ENCODE measurements at places on chromosomes 12 and 14.

- DNase-seq, result no peak
Observed at GRCh38 chr12:104734541-104735095, 223.5 kb downstream of the SLC41A2 start.

GRCh38 chr12:111101003-111101402, 180.6 kb upstream of the MYL2 start:
- DNase-seq, result no peak

- no peak for DNase-seq
Observed at GRCh38 chr12:54959291-54960018, 25.1 kb downstream of the TESPA1 start.

DNA sequence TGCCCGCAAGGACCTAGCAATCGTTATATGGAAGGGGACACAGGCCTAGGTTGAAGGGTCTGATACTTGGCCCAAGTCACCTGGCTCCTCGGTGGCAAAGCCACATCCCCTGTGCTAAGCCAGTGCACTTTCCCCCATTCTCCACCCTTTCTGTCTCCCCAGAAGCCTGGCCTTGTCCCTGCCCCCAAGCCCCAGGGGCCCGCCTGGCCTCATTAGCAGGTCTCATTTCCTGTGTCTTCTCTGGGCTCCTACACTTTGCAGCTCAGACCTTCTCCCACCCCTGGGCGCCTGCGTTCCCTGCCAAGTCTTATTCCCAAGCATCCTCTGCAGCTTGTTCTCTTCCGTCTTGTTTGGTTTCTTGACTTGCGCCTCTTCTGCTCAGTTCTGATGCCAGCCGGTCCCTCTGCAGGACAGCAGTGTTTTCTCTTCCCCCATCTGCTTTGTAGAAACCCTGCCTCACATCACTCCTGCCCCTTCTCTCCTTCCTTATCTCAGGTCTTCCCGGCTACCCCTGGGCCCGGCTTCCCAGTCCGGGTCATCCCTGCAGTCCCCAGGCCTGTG, 66.7 kb downstream of the SLC24A4 start:
- no peak for DNase-seq

DNA sequence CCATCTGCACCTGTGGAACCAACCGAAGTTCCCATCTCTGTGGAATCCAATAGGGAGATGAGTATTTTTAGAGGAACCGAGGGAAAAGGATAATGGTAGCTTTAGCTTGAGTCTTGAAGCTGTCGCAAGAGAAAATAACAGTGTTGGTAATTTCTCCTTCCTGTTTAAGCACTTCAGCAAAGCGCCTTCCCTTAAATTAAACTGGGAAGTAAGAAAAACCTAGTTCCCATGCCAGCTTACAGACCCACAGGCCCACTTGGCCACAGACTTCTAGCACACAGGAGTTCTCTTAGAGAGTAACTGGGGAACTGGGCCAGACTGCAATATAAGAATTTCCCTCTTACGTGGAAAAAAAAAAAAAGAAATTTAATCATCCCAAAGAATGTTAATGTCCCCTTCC, 223.8 kb downstream of the EFCAB11 start:
- no peak for DNase-seq

DNA sequence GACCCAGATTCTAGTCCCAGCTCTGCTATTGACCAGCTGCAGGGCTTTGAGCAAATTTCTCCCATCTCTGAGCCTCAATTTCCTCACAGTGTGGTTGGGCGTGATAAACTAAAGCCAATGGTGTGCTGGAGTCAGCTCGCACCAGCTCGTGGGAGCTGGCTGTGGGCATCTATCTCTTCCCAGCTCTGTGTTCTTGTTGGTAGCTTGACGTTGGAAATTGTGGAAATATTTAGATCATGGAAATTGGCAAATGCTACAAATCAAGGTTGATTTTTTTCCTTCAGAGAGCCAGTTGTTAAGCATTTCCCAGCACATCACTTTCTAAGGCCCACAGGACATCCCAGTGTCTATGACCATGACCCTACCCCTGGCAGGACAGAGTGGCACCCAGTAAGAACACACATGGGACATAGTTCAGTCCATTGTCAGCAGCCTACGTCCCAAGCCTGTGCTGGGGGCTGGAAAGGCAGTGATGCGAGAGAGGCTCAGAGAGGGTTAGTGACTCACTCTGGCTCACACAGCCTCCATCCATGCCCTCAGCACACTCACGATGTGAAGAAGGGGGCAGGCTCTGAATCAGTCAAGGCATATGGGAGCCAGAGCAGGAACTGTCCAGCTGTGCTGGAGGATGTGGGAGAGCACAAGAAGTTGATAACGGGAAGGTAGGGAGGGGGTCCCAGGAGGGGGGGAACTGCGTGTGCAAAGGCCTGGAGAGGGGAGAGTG, 77.6 kb downstream of the LGMN start:
- DNase-seq, result no peak

DNA sequence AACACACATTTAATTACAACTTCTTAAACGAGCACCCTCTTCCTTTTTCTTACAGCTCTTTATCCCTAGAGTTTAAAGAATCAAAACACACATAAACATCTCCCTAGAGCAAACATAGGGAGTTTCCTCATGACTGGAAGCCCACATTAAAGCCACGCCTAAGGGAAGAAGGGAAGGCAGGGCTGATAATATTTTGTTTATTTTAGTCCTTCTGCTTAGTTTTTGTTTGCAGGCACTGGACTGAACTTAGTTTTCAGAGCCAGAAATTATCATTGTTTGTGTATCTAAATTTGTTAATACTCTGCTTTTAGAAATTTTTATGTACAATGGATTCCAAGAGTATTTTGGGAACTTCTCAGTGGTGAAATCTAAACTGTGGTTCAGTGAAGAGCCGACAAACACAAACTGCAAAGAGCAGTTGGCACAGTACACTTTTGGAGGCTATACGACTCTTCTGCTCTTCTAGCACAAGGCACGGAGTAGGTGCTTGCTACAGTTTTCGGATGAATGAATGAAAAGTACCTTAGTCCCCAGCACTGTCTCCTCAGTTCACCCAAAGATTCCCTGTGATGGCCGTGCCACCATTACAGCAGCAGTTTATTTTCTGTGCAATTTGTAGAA, 17.6 kb upstream of the AMIGO2 start:
- no peak for DNase-seq

DNA sequence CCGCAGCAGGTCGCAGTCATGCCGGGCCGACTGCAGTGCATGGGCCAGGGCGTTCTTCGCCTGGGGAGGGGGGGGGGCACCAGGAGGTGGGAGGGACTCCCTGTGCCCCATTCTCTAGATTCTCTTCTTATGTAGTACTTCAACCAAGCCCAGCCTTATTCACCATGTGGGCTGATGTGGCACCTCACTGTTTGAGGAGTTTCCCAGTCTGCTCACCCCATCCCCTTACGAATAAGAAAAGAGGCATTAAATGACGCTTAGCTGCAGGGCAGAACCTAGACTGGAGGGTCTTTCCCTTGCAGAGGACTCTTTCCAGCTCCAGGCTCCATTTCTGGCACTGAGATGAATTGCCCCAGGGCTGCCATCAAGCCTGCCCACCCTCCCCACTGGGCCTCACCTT, 12.2 kb downstream of the CMTM5 start:
- DNase-seq, result no peak

- DNase-seq, result no peak
Observed at GRCh38 chr14:60101786-60102185, 10.1 kb downstream of the PCNX4 start.

DNA sequence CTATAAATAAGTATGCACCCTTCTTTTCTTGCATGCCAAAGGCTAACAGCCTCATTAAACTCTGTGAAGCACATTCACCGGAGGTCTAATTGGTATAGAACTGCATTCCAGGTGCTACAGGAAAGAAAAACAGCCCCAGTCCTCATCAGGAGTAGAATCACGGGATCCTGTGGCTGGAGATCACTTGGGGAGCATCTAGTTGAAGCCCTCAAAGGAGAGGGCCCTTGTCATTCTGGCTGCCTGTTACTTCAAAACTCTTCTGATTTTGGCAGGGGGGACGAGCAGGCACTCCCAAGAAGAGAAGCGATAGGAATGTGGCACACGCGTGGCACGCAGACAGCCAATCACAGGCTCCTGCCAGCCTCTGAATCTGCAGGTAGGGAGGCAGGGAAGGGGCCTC, 154.4 kb downstream of the TTC7B start:
- no peak for DNase-seq

DNA sequence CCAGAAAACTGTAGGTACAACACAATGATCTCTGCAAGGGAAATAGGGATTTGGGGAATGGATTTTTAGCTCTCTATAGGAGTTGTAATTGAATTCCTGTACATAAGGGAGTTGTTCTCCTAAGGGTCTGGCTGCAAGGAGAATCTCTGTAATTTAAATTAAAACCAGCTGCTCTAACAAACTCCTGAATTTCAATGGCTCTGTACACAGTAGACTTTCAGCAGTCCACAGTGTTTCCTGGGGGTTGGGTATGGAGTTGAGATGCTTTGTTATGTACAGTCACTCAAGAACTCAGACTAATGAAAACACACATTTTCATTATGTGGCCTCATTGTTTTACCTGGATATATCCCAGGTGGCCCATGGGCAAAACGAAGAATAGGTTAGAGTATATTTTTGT, 93.2 kb downstream of the NAV3 start:
- DNase-seq, result no peak

DNA sequence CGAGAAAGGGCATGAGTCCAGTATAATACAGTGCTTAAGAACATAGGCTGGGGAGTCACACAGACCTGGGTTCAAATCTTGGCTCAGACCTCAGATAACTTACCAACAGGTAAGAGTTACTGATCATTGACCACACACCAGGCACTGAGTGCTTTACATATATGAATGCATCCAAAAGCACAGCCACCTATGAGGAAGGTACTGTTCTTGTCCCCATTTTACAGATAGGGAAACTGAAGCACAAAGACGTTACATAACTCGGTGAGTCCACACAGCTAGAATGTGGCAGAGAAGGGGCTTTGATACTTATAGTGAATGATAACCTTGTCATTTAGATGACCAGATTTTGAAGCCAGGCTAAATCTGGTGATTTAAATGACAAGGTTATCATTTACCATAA, 27.6 kb downstream of the FAIM2 start:
- DNase-seq, result no peak

DNA sequence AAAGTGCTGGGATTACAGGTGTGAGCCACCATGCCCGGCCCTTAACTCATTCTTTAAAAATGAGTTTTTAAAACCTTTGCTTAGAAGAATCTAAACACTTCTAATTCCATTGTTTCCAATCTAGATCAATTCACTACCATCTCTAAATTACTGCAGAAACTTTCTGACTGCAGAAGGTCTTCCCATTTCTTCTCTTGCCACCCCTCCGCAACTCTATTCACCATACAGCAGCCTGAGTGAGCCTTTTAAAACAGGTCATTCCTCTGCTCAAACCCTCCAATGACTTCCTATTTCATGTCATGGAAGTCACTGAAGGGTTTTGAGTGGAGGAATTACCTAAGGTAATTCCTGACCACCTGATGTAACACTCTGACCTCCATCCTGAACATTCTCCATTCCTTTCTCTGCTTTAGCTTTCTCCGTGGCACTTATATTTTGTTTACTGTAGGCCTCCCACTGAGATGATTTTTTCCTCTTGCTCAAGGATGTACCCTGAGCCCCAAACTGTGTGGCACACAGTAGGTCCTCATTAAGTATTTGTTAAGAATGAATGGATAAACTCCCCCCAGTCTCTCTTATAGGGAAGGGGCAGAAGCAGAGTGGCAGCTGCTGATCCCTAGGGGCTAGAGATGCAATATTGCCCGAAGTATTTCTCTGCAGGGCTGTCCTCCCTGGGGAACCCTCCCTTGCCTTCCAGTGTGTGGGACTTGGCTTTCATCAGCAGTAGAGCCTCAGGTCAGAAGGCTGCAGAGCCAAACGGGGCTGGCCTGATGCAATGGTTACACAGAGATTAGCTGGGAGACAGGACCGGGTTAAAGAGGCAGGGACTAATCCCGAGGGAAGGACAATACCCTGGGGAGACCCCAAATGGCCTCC, 1.2 kb downstream of the DDIT3 start:
- DNase-seq, result no peak

- no peak for DNase-seq
Observed at GRCh38 chr12:113278633-113279032, 56.3 kb downstream of the SLC8B1 start.

DNA sequence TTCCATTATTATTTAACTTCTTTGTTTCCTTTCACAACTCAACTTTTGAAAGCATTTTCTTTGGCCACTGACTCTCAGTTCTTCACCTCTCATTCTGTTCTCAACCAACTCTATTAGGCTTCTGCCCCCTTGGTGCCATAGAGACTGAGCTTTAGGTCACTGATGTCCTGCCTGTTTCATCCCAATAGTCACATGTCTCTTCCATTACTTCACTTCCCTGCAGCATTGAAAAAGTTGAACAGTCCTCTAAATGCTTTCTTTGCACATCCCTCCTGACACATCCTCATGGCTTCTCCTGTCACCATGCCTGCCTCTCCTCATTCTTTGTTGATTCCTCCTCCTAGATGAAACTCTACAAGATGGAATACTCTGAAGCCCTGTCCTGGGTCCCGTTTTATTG, 2.7 kb downstream of the CLEC12A start:
- no peak for DNase-seq

DNA sequence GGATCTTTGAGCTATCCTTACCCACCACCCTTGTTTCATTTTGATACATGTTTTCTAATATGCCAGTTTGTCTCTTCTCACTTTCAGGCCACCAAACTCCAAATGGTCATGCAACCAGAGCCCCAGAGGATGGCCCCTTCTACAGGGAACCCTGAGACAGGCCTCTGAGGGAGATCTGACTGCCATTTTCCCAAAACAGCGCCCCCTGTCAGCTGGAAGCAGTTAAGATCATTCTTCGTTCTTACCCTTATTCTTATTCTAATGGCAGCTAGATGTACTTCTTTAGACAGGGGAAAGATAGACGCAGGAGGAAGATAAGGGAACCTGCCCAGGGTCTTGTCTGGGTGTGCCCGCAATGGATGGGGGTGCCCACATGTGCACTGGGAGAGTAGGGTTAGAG, 38.4 kb downstream of the C12orf56 start:
- no peak for DNase-seq

DNA sequence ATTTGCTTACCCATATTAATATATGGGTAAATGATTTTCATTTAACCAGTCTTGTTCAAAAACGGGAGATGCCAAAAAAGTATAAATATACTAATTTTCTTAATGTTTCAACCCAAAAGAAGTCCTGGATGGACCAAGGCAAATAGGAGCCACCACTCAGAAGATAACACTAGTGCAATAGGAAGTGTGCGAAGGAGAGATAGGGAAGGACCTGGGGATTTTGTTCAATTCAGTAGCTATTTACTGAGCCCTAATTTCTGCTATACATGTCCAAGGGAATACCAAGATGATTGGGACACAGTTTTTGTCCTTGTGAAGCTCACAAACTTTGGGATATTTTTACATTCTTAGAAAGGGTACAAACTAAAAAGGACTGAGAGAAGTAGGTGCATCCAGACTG, 1.5 kb downstream of the CMAS start:
- DNase-seq, result no peak
